ENCODE measurements at places on chromosomes 16 and 17.
A peak's percentile ranks its signal among the peaks of the same experiment; 100 is the strongest.

- DNase-seq = no peak
Measured at GRCh38 chr17:8041249-8041928, 2.5 kb downstream of the ALOX15B start.

DNA sequence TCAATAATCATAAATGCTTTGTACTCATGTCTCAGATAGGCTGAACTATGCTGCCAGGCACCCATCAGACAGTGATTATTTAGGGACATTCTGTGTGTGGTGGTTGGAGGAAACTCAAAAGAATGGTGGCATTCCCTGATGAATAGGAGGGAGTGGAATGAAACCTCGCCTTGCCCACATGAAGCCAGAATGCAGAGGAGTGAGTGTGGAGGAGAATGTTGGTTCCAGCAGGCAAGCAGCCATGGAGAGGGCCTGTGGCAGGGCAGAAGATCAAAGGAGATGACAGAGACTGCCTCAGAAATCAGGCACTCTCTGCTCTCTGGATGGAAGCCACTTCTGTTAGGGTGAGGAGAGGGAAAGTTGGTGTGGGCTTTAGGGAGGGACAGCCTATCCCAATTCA lies 22.5 kb downstream of the KCTD19 start:
- no peak for DNase-seq

- DNase-seq = no peak
Measured at GRCh38 chr17:3529817-3530741, 27.5 kb downstream of the TRPV3 start.

DNA sequence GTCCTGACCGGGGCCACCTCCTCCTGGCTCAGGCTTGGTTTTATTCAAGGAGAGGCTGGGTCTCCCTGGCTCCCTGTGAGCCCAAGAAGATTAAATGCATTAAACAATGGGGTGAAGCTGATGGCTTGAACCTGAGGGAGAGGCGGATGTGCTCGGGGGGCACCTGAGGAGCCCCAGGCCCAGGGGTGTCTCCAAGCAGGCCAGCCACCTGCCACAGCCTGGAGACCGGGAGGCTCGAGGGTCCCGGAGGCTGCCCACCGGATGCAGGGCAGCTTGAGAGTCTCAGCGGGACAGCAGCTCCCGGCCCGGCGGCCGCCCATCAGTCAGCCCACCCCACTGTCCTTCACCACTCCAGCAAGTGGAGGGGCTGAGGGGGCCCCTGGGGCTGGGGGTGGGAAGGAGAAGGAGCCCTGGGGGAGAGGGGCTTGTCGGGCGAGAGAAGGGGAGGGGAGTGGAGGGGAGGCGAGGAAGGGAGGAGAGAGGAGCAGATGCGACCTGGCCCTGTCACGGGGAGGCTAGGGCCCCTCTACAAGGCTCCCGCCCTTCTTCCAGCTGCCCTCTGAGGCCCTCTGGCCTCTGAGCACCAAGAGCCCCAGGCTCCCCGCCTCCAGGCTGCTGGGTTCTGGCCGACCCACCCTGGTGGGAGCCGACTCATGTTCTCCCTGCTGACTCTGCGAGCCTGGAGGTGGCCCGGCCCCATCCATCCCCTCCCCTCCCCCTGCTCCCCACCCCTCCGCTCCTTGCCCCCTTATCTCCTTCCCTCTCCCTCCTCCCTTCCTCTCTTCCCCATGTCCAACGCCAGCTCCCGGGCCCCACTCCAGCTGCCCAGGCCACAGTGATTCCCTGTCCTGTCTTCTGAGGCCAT lies 13.2 kb downstream of the CD7 start:
- DNase-seq = no peak

DNA sequence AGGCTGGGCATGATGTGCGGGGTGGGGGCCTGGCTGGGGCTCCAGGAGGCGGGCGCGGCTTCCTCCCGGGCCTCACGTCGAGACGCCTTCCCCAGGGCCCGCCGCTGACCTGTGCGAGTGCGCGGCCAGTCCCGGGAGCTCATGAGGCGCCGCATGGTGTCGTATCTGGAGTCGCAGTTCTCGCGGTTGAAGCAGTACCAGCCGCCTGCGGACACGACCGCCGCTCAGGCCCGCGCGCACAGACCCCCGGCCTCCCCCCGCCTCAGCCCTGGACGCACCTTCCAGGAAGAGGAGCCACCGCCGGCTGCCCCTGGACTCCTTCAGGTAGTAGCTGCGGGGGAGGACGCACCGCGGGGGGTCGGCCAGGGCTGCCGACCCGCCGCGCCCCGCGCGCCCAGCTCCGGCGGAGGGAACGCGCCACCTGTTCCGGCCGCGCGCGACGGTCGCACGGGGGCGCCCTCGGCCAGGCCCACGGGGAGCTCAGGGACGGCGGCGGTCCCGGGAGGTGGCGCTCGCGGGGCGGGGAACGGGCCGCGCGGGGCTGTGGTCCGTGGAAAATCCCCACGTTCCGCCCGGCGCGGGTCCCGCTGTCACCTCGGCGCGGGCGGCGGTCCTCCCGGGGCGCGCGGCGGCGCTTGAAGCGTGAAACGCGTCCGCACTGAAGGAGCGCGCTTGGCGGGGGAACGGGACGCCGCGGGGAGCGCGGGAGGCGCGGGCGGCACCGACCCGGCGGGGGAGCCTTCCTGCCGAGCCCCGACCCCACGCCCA lies 1.4 kb downstream of the NOTUM start:
- DNase-seq = peak; percentile 63

GRCh38 chr16:84768061-84768807 lies 51.6 kb upstream of the CRISPLD2 start:
- no peak for DNase-seq

DNA sequence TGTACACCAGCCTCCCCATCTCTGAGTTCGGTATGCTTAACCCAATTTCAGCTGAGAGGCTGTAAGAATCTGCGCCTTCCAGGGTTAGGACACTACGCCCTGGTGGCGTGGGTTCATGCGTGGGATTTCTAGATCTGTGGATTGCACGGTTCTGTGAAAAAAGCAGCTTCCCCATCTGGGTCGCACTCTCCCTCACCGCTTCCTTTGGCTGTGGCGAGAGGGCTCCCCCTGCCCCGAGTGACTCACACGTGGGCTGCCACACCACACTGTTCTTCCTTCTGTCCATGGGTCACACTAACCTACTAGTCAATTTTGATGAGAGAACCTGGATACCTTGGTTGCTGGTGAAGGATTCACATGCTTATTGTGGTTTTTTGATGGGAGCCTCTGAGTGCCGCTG lies 256.0 kb upstream of the MAF start:
- no peak for DNase-seq

GRCh38 chr17:54982399-54982798 lies 13.8 kb downstream of the STXBP4 start:
- no peak for DNase-seq

- no peak for DNase-seq
Measured at GRCh38 chr17:56676810-56677209, 83.3 kb downstream of the NOG start.

DNA sequence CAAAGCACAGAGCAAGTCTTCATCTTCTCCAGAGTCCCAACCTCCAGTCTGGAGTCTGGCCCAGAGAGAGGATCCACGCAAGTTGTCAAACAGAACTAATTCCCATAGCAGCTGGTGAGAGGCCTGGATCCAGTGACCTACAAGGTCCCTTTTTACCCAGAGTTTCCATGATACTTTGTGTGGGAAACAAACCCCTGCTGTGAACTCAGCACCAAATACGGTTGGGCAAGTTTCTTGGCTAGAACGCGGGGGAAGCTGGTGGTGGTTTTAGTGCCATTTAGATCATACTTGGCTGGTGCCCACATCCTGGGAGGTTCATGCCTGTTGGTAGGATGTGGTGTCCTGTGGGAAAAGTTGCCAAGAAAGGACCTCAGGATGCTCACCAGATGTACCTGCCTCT lies 18.1 kb downstream of the TMC7 start:
- DNase-seq = no peak

GRCh38 chr17:9342225-9342624 lies 233.4 kb downstream of the STX8 start:
- DNase-seq = no peak

DNA sequence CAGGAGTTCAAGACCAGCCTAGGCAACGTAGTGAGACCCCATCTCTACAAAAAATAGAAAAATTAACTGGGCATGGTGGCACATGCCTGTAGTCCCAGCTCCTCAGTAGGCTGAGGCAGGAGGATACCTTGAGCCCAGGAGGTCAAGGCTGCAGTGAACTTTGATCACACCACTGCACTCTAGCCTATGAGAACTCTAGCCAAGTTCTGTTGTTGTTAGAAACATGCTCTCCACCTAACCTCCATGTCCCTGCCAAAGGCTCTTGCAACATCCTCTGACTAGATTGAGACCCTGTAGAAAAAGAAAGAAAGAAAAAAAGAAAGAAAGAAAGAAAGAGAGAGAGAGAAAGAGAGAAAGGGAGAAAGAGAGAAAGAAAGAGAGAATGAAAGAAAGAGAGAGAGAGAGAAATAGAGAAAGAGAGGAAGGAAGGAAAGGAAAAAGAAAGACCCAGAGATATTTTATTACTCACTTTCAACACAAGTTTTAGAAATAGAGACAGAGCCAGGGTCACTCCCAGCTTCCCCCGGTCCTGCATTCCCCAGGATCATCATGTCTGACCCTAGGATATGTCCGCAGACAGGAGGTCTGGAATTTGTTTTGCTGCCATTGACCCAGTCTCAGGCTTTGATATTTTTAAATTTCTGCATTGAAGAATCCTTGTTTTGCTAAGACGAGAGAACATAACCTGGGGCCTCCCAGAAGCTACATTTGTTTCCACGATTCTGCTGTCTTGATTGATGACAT lies 376.5 kb upstream of the CDH5 start:
- no peak for DNase-seq

DNA sequence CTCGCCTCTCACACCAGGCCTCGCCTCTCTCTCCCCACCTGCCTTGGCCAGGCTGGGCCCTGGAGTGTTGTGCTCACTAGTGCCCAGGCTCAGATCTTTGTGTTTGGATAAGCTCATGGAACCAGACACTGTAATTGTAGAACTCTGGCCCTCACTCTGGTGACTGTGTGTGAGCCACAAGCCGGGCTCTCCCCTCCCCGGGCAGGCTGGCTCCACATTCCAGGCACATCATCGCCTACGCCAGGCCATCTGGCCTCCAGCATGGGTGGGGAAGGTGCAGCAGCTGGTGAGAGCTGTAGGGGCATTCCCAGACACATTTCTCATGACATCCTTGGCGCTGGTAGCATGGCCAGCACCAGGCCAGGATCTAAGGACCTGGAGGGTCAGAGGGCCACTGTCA lies 202.3 kb downstream of the RAB11FIP4 start:
- DNase-seq = no peak

GRCh38 chr16:29763326-29763725 lies 14.7 kb upstream of the ZG16 start:
- DNase-seq = no peak

DNA sequence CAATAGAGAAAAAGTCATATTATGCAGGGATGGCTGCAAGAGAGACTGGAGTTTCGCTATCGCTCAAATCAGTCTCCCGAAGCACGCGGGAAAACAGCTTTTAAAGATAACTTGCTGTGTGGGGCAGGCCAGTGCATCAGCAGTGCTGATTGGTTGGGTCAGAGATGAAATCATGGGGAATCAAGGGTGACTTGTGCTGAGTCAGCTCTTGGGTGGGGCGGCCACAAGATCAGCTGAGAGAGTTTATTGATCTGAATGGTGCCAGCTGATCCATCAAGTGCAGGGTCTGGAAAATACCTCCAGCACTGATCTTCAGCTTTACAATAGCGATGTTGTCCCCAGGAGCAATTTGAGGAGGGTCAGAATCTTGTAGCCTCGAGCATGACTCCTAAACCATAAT lies 430.5 kb downstream of the RBFOX1 start:
- no peak for DNase-seq

GRCh38 chr17:56011406-56012131 lies 141.7 kb upstream of the ANKFN1 start:
- no peak for DNase-seq

DNA sequence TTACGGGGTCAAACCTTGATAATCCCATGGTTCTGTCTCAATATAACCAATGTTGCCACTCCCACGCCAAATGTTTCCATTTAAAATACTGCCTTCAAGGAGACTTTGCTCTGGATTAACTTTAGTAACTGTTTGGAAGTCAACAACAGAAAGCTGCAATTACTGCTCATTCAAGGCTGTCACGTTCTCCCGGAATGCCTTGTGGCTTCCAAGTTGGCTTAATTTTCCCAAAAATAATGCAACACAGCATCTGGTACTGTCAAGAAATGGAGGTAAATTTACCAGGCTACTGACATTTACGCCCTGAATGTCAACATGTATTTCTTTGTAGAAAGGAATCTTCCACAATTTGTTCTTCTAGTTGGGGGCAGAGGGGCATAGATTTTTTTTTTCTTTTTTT lies 38.2 kb downstream of the GPRC5B start:
- DNase-seq = no peak

GRCh38 chr16:53085931-53086421 lies 31.2 kb downstream of the CHD9 start:
- DNase-seq = no peak

DNA sequence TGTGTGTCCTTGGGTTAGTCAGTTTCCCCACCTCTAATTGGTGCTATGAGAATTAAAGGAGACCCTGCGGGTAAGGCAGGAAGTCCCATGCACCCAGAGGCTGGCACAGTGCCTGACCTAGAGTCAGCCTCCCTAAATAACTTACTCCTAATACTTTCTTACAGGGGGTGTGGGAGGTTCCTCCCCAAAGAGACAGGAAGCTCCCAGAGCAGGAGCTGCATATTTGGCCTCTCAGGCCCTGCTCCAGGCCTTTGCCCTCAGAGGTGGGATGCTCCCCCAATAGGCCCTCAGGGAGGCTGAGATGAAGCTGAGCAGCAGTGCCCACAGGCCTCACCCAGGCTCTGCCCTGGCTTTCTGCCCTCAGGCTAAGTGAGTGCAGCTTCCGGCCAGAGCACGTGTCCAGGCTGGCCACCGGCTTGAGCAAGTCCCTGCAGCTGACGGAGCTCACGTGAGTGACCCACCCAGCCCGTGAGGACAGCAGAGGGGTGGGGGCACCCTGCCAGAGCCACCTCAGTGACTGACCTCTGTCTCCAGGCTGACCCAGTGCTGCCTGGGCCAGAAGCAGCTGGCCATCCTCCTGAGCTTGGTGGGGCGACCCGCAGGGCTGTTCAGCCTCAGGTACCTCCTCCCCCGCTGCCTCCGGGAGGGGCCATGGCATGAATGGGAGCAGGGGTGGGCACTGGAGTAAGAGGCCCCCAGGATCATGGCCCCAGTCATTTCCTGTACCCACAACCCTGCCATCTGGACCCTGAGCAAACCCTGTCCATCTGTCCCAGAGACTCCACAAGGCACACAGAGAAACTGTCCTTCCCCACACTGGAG lies 31.1 kb upstream of the CPNE2 start:
- no peak for DNase-seq

DNA sequence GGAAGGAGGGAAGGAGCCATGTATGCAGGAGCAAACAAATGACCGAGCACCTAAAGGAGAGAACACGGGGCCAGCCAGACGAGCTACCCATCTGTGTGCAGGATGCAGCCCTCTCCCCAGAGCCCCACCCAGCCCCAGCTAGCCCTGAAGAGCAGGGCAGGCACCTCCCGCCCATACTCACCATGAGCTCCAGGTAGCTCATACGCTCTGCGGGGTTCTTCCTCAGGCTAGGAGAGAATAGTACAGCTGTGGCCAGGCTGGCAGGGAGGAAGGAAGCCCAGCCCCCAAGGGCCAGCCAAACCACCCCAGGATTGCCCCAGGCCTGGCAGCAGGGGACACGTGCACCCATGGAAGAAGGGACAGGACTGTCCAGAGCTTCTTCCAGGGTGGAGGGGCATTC lies 81.9 kb downstream of the KCNJ18 start:
- DNase-seq = no peak

Data from stimulated activated CD8-positive, alpha-beta memory T cell treated with anti-CD3 and anti-CD28 coated beads, Interleukin-4, amount 100 ng/mL, for 4 hours (primary cell).